Fibroblast of villous mesenchyme (primary cell): ENCODE measurements at places on chromosomes 2 and 18. TPM values are rescaled to one million over a fixed set of nuclear protein-coding genes. Genes with fewer than 3 reads are reported as not detected.

DNA sequence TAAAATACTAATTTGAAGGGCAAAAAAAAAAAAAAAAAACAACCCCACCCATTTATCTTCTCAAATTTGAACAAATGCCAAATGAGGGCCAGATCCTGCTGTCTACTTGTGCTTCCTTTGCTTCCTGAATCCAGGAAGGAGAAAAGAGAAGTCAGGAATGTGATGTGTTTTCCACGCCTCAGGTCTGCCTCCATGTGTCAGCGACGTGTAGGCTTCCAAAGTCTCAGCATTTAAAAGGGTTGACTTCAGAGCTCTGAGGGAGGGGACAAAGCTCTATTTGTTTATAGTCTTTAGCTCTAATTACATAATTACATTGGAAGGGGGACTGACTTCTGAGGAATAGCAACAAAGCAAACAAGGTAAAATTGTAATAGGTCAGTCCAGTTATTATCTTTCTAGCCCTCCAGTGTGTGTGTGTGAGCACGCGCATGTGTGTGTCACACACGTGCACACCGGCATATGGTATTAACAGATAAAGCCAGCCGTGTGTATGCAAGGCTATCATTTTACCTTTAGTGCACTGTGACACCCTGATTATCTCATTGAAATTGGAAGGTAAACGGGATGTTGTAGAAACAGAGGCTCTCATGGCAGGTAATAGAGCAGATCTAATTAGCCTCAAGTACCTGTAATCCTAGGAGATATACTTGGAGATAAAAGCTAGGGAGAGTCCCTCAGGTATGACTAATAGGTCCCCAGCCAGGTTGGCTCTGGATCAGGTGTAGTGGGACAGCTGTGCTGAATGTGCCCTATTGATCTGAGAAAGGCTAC is 911.4 kb upstream of the ZEB2 start:
- no peak for DNase-seq

- DNase-seq, result no peak
Measured at GRCh38 chr18:72378016-72378415, 166.1 kb downstream of the CBLN2 start.

- no peak for DNase-seq
Measured at GRCh38 chr18:35841283-35841682, 131.2 kb upstream of the RMP24 start.

DNA sequence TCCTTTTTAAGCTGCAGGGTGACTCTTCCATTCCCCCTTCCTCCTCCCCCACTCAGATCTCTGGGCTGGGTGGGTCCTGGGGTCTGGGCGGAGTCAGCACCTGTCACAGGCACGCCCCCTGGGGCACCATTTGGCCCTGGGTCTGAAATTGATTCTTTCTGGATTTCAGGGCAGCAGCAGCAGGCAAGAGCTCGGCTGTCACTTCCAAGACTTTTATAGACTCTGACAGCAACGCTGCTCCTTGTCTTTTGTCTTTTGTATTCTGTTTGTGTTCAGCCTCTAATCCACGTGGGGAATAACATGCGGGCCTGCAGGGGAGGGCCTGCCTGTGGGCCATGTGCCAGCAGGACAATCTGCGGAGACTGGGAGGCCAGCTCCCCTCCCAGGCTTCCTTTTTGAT is 3.9 kb downstream of the BOD1L2 start:
- no peak for DNase-seq

- no peak for DNase-seq
Measured at GRCh38 chr2:168143813-168144212, 103.6 kb downstream of the STK39 start.

- peak; percentile 85 for DNase-seq
Measured at GRCh38 chr2:26723991-26724750, 31.6 kb downstream of the KCNK3 start.

DNA sequence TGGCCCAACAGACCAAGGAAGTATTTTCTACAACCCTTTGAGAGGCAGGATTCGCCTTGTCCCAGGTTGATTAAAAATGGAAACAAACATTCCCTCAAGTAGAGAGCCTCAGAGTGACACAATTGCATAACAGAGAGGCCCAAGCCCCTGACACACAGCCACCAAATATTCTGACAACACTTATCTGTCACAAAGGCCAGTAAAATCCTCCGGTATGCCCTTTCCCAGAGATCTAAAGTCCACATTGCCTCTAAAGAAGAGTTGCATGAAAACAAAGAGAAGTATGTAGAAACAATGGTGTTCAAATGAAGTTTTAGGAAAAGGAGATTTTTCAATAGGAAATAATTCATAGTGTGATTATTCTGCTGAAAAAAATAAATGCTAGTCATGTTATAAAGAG is 32.1 kb downstream of the DSEL start:
- no peak for DNase-seq

- no peak for DNase-seq
Measured at GRCh38 chr2:146642066-146642465, 1202.8 kb upstream of the ACVR2A start.

Gene TEKT4
- total RNA-seq, result not detected in 2 replicates

Gene GAL3ST2
- total RNA-seq, result under 0.01 and 0.43 TPM in 2 replicates

Gene SLC9A4
- total RNA-seq, result under 0.01 TPM in 1 of 2 replicates, not detected in the other

Gene RGPD8
- total RNA-seq, result 12.6 and 19.0 TPM in 2 replicates

Gene ABCG8
- not detected in 2 replicates for total RNA-seq

Gene PREB
- total RNA-seq, result 39.3 and 45.3 TPM in 2 replicates

Gene CHRNG
- not detected in 2 replicates for total RNA-seq
